Activated T-cell treated with anti-CD3 and anti-CD28 coated beads for 48 hours (primary cell): ENCODE measurements at places on chromosomes 12 and 14.

- no peak for DNase-seq
Measured at GRCh38 chr12:26092346-26093105, 32.3 kb downstream of the BHLHE41 start.

GRCh38 chr14:23062002-23062401 is 4.7 kb upstream of the CDH24 start:
- DNase-seq: no peak

GRCh38 chr14:61126603-61127498 is 145.8 kb downstream of the SLC38A6 start:
- no peak for DNase-seq

GRCh38 chr12:42961395-42961794 is 371.8 kb upstream of the PRICKLE1 start:
- no peak for DNase-seq

GRCh38 chr12:108793756-108794441 is 62.6 kb upstream of the CORO1C start:
- no peak for DNase-seq

DNA sequence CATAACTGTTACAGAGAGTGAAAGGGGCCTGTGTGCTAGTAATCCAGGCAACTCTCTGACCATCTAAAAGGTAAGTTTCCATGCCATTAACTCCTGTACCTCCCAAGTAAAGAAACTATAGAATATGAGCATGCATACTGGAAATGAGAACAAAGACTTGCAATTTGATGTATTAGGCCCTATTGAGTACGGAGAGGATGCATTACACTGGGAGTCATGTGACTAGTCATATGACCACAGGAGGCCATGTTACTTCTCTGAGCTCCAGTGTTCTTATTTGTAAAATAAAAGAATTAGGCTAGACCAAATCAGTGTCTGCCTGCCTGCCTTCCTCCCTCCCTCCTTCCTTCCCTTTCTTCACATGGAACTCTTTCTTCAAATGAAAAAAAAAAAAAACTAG is 440.1 kb upstream of the CCDC196 start:
- no peak for DNase-seq

DNA sequence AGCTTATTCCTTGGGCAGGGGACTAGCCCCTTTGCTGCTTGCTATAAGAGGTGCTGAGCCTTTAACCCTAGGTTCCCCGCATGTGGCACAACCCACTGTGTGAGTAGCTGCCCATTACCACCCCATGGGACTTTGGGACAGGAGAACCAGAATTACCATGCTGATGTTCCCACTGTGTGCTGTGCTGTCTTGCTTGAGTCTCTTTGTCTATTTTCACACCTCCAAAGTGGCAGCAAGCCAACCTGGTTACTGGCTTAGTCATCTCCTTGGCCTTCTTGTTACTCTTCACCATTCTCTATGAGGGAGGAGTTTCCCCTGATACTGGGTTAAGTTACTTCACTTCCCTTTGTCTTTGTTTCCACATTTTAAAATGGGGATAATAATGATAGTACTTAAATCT is 73.4 kb upstream of the ETV6 start:
- no peak for DNase-seq

DNA sequence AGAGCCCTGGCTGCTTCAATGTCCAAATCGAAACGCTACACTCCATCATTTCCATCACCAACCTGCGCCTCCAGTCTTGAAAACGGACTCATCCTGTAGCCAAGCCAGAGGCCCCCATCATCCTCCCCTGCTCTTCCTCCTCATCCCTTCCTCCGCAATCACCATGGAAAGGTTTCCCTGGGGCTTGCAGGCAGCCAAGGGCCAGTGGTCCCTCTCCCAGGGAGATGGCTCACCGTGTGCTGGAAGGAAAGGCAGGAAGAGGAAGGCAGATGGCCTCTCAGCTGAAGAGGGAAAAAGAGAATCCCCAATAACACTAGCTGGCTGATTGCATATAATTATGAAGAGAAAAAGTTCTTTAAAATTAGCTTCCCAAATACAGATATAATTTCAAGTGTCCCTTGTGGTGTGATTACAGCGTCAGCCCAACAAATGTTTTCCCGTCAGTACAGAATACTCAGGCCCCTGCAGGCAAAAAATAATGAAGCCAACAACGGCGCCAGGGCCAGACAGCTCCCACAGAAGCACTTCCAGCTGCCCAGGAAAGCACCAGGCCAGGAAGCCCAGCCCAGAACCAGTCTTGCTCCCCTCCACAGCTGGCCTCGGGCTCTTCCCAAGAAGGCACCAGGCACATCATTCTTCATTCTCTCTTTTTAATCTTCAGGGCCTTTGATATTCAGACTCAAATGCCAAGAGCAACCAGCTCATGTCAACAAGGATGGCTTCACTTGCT is 24.7 kb downstream of the ITPK1 start:
- DNase-seq: no peak

- no peak for DNase-seq
Measured at GRCh38 chr12:12577786-12578185, 15.1 kb upstream of the DUSP16 start.

DNA sequence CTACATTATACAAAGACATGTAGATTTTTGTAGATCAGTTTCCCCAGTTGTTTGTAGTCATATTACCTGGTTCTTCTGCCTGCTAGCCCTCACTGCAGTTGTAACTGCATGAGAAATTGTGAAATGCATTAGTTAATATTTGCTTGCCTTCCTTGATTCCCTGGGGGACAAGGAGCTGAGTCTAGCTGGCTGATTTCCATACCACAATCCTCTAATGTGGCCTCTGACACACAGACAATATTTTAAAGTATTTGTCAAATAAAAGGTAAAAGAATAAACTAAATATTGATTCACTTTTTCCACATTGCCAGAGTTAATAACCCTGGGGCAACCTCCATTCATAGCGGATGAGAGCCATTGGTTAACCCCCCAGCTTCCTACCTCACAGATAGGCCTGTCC is 128.8 kb upstream of the TMEM132C start:
- DNase-seq: no peak

DNA sequence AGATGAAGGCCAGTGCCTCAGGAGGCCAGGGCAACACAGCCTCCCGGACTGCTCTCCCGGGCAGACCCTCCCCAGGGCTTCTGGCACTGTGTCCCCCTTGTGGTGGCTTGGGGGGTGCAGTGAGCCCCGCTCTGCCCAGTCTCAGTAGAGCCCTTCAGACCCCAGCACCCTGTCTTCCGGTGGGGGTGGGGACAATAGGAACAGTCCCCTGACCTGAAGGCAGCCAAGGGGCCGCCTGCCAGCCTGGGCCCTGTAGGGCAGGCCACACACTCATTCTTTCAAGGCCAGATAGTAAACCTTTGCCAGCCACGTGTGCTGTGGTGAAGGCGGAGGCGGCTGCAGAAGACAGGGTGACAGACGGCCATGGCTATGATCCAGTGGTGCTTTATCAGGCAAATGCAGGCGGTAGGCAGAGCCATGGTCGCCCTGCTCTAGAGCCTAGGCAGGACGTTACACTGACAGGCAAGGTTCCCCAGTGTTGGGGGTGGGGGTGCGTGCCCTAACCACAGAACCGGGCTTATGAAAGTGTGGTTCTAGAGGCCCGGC is 15.0 kb downstream of the ZFYVE21 start:
- no peak for DNase-seq

DNA sequence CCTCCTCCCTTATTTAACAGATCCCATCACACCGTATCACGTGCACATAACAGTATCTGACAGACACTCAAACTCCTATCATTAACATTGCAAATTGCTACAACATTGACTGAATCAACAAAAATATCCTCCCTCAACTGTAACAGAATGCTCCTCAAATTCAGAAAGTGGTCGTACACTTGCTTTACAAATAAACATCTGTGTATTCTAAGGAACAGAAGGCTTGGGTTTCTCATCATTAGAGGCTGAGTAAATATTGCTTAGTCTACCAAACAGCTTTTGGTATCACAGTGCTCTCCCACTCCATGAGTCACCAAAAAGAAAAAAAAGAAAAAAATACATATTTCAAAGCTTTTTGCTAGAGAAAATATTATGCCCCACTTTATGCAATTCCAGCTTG is 23.9 kb downstream of the FERMT2 start:
- DNase-seq: no peak

DNA sequence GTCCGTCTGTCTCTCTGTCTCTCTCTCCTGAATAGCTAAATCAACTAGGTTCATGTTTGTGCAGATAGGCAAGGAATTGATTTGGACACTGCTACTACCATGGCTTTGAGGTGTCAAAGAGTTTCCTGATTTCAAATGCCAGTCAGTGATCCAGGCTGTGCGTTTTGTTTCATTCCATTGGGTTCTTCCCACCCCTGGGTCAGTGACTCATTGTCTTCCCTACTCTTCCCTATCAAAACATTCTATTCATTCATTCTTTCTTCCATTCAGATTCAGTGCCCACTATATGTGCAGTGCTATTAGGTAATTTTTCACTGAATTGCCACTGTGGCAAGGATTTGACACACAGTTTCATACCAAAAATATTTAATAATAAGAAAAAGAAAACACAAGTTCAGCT is 50.4 kb downstream of the RPH3A start:
- no peak for DNase-seq

DNA sequence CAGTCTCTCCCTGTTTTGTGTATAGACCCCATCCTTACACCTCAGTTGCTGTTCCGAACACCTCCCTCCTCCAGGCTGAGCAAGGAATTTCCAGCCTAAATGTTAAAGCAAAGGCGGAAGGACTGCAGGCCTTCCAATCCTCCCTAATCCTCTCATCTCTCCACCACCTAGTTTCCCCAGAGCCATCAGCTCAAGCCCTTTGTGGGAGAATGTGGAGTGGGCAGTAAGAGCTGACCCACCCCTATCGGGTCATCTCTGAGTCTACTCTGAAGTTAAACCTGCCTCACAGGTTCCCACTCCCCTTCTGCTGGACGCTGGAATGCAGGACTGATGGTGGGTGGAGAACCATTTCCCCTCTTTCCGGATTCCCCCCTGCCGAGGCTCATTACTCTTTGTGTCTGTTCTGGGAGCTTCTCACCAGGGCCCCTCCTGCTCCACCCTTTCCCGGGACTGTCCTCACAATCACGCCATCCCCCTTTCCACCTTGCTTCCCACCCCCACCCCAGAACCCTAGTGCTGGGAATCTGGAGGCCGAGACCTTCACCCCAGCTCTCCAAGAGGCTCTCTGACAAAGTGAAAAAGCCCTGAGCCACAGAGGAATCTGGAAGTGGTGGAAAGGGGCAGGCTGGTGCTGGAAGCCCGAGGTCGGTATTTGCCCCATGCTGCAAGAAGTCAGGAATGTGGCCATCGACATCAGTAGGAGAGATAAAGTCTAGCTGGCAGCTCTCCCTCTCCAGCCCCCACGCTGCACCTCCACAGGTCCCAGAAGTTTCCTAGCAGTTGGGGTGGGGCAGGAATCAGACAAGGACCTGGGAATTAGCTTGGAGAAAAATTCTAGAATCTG is 3.3 kb upstream of the KRT18 start:
- no peak for DNase-seq

DNA sequence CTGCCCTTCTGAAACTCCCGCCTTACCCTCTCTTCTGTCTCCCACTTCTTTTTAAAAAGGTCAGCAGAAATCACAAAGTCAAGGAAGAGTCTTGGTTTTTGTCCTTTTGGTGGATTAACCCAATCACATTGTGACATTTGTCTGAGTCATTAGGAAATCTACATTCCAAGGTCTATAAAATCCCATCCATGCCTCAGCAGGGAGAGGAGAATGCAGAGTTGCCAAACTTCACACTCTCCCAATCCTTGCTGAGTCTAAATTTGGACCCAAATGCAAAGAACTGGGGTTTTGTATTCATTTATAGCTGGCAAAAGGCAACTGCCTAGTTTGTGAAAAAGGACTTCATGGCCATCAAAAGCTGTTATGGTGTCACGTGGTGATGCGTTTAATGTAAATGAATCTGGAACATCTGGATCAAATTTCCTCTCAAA is 67.9 kb downstream of the TMEM30B start:
- no peak for DNase-seq

- DNase-seq: no peak
Measured at GRCh38 chr12:102281231-102281630, 83.6 kb upstream of the PMCH start.

GRCh38 chr14:56808110-56808382 is 2.2 kb downstream of the OTX2 start:
- DNase-seq: no peak

DNA sequence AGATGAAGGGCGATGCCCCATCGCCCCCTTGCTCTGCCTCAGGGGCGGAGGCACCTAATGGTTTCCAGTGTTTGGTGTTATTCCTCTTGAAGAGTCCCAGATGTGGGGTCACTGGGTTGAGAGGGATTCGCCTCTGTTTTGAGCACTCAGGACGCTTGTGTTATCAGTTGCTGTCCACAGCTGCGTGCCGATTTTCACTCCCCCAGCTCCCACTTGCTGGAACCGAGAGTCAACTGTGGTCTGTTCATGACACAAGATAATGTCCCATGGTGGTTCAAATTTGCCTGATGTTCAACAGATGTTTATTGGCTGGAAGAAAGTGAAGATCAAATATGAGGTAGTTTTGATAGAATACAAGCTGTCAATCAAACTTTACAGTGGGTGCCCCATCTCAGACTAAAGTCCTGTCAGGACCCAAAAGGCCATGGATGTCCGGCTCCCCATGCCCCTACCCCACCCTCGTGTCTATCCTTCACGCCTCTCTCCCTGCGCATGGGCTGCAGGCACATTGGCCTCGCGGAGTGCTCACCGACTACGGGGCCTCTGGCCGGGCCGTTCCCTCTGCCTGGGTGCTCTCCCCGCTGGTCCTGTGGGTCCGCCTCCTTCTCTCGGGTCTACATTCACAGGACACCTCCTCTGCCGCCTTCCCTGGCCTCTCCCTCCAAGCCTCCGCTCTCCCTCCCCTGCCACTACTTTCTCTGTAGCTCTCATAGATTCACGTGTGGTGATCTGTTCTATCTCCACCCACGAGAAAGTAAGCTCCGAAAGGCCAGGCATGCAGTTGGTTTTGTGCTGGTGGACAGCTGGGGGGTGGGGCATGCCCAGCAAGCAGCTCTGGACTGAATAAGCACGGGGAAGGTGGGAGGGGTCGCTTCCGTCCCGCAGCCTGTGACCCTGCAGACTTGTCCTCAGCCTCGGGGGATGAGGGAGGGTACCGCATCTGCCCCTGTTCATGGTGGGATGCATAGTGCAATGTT is 6.8 kb upstream of the TRAF3 start:
- no peak for DNase-seq

DNA sequence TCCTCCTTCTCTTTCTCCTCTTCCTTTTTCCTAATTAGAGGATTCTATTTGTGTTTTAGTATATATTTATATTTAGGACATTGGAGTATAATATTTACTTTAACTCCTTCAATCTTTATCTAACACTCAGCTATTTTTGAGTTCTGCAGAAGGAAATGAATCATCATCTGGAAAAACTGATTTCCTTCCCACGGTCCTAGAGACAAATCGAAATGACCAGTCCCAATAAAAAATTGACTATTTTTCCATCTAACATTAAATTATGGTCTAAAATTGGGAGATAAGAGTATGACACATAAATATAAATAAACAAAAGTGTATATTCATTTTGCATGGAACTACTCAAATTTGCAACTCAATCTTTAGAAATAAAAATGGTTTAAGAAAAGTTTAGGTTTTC is 167.4 kb downstream of the TMTC3 start:
- no peak for DNase-seq

- DNase-seq: no peak
Measured at GRCh38 chr12:93740751-93741150, 63.6 kb downstream of the CRADD start.
